Activated gamma-delta T cell treated with Interleukin-2 at 50 U/mL for 16 hours (primary cell): ENCODE measurements at places on chromosomes 1 and 21.

DNA sequence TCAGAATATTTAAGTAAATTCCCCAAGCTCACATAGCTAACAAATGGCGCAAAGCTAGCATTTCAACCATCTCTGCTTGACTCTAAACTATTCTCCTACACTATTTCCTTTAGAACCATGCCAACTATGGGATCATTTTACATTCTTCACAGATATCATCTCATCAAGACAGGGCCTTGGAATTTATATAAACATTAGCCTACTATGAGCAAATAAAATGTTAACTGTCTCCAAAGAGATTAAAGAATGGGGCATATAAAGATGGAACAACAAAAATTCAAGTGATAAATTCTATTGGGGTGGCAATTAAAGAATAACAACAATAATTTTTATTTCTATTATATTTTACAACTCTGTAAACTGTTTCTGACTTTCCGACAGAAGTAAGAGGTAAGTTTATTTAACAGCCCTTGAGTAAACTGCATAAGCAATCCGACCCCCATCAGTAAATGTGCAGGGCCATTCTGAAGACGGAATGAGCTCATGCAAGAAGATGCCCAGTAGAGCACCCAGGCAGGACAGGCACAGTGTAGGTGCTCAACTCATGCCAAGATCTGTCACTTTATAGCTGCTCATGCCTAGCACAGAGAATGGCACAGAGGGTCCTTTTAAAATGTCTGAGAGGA is 261.9 kb downstream of the VAV3 start:
- no peak for DNase-seq

GRCh38 chr1:43531906-43532584 is 1.4 kb downstream of the PTPRF start:
- DNase-seq, result no peak

DNA sequence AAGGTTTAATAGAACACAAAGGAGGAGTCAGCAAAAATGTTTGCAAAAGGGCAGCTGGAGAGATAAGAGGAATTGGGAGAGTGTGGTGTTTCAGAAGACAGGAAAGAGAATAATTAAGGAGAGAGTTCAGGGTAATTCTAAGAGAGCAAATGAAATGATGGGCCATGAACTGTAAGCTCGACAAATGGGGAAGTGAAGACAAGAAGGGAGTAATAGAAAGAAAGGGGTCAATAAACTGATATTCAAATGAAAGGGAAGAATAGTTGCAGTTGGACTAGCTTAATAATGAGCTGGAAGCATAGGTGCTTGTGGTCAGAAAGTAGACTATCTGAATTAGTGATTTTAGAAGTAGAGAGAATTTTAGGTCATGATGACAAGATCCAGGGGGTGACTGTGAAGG is 15.6 kb upstream of the RNF220 start:
- DNase-seq, result no peak

DNA sequence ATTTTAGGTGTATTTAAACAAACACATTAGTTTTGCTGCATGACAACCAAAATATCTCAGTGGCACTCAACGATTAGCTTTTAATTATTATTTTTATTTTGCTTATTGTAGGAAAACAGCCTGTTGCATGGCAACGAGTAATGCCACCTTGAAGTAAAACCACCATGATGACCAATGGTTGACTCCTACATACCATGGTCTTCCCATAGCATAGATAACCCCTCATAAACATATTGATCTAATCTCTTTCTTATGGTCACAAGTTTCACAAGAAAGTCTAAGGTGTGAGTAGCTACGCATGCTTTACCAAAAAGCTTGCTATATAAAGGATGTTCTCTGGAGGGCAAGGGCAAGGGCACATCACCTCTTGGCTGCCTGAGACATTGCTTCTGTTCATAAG is 61.5 kb upstream of the PTBP2 start:
- DNase-seq, result no peak

GRCh38 chr1:4602462-4603294 is 51.7 kb upstream of the AJAP1 start:
- DNase-seq, result no peak

DNA sequence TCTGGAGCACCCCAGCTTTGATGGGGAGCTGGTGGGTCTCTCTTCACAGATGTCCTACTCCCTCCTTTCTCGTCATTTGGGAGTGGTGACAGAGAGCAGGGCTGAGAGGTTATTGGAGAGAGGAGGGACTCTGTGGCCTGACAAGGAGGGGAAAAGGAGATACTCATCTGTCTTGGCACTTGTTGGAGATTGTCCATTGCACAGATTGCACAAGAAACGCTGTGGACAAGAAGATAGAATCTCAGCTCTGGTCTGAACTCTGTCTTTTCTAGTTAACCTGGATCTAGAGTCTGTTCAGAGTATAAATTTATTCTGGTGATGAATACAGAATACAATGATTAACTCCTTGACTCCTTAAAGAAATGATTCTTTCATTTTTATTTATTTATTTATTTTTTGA is 22.4 kb upstream of the SMAP2 start:
- DNase-seq, result no peak

- no peak for DNase-seq
Measured at GRCh38 chr1:192151176-192151575, 7.1 kb upstream of the RGS18 start.

DNA sequence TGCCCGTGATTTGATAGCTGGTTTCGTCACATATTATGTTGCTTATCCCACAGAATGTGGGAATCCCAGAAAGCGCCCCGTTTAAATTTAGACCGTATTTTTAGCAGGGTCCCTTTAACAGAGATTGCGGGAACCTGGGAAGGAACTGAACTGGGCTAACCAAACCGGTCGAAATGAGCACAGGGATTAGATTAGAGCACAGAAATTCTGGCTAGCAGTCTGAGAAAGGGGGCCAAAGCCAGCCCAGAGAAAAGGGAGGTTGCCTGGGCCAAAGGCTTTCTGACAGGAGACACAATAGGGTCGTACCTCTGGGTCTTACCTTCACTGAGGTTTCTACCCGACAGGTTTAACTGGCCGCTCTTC is 327 bp downstream of the LRRC40 start:
- DNase-seq, result no peak

- no peak for DNase-seq
Measured at GRCh38 chr1:84060781-84061180, 61.8 kb upstream of the TTLL7 start.

GRCh38 chr21:44485254-44485793 is 30.0 kb downstream of the LRRC3 start:
- DNase-seq, result peak; percentile 23

GRCh38 chr1:18534810-18535205 is 54.1 kb downstream of the KLHDC7A start:
- DNase-seq, result no peak

GRCh38 chr21:42003051-42003461 is 7.1 kb downstream of the ZBTB21 start:
- no peak for DNase-seq

DNA sequence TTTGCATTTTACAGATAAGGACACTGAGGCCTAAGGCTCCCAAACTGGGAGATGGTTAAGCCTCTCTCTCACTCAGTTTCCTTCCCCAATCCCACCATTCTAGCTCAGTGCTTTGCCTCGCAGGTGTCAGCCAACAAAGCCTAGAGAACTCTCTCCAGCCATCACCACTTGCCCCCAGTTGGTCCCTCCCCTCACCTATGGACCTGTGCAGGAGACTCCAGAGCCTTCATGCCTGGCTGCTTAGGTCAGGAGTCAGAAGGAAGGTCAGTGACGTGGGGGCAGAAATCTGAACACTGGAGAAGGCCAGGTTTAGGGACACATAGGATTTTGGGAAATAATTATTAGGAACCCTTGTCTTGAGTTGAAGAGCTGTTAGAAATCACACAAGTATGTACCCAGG is 295.3 kb downstream of the PTPRU start:
- no peak for DNase-seq

DNA sequence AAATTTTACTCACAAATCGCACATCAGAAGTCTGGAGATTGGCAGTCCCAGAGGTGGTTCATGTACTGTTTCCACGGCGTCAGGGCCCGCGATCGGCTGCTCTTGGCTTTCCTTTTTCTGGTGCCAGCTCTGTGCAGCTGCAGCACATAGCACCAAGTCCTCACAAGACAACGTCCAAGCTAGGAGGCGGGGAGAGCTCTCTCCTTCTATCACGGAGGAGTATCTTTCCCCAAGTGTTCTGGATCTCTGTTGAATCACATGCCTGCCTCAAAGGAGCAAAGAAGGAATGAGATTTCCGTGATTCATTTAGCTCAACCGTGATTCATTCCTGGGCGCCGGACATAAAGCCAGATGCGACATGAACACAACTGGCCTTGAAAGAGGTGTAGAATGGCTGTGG is 25.5 kb downstream of the MT1HL1 start:
- DNase-seq, result no peak

DNA sequence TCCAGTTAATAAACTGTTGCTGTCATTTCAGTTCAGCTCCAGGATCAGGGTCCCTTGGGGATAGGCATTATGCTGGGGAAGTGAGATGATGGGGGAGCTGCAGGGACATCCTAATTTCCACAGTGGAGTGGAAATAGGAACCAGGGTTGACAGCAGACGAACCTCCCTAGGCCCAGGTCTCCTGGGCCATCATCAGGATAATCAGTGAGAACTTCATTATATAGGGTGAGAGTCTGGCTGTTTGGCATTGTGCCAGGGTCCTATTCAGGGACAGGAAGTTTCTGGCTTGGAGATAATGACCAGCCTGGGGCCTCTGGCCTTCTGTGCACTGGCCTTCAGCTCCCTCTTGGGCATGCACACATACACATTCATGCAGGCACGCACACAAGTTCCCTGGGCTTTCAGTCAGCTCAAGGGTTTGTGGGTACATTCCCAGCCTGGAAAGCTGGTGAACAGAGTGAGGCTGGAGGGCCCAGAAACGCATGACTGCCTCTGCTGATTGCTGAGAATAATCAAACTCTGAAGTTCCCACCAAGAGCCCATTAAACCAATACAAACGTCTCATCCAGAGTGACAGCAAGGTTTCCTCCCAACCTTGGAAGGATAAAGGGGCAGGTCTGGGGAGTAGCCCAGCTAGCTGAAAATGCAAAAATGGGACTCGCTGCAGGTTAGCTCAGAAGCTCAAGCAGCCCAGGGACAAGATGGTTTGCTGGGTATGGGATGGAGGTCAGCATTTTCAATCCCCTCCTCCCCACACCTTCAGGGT is 13.9 kb upstream of the LRIG2 start:
- DNase-seq, result no peak

GRCh38 chr1:30311749-30312148 is 411.6 kb downstream of the MATN1 start:
- DNase-seq, result no peak

DNA sequence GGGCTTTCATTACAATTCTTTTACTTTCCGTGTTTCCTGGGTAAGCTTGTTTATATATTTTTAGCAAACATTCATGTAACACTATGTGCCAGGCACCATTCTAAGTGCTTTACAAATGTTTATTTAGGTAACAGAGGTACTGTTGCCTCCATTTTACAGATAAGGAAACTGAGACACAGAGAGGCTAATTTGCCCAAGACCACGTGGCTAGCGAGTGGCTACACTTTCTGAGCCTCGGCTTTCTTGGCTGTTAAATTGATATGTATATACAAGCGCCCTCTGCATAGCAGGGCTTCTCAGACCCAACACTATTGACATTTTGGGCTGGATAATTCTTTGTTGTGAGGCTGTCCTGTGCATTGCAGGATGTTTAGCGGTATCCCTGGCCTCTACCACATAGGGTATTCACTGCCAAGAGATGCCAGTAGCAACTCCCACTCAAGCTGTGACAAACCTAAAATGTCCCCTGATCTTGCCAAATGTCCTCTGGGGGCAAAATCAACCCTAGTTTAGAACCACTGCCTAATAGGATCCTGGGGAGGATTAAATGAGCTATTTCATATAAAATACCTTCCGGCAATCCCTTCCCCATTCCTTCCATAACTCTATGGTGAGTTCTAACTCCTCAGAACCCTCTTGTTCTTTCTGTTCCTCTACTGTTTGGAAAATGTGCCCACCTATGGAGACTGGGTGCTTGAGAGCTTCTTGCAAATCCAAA is 17.2 kb upstream of the ID3 start:
- no peak for DNase-seq

DNA sequence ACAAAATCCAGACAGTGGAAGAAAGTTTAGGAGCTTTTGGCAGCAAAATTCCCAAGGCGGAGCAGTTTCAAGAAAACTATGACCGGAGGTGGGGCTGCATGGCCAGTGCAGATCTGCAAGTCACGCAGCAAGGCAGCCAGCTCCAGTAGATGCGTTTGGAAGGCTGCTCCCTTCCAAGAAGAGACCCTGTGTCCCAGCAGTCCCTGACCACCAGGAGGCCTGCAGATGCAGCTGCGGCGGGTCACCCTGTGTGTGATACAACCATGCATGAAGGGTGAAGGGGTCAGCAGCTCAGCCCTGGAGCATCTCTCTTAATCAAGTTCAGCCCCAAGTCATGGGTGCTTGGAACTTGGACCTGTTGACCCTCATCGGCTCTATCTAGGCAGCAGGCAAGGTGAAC is 29.3 kb downstream of the GPR157 start:
- DNase-seq, result no peak

- no peak for DNase-seq
Measured at GRCh38 chr1:174406421-174406820, 41.3 kb upstream of the GPR52 start.

GRCh38 chr21:42836402-42836666 is 43.0 kb downstream of the WDR4 start:
- no peak for DNase-seq

DNA sequence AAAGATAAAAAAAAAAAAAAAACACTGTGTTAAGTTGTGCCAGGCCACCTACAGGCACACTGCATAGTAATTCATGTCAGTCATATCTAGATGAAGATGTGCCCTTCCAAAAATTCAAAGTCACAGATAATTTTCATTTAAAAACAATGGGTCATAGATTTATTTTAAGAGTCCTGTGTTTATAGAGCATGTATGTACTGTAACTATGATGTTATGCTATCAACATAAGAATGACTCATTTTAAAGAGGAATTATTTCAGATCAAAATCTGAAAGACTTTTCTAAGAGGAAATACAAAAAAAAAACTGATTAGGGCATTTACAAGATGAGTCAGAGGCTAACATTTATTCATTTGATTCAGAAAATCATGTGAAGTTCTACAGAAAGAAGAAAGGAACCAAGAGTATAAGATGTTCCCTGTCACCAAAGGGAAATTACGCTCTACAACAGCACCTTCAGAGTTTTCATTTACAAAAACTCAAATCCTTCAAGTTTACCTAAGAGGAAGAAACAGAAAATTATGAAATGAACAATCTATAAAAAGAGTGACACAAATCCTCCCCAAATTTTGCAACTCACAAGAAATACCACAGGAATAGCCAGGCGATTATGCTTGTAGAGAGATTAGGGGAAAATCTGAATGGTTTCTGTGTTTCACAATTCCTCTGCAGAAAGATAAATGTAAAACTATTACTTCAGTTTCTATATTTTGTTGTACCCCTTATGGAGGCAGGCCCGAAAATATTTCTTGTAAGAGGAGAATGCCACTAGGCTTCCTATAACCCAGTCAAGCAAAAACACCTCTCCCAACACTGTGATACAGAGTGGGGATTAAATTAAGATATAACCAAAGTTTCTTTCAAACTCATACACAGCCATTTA is 13.8 kb downstream of the TP53BP2 start:
- no peak for DNase-seq

DNA sequence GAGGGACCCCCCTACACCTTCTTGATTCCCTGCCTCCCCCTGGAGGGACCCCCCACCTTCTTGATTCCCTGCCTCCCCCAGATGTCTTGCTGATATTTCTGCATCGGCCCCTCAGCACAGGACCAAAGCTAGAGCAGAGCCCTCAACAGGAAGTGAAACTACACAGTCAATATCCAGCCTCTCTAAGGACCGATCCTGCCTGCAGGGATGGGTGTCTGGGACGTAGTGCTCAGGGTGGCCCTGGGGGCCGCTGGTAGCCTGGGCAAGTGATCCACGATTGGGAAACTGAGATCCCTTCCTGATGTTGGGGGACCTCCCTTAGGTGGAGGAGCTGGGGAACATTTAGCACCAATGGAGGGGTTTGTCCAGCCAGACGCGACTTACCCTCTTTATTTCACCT is 3.9 kb upstream of the LEFTY2 start:
- DNase-seq, result no peak
